WTC11 (cell line): ENCODE measurements at places on chromosomes 2 and 18.

GRCh38 chr18:10689236-10690034 lies 163.6 kb downstream of the NAPG start:
- no peak for DNase-seq

DNA sequence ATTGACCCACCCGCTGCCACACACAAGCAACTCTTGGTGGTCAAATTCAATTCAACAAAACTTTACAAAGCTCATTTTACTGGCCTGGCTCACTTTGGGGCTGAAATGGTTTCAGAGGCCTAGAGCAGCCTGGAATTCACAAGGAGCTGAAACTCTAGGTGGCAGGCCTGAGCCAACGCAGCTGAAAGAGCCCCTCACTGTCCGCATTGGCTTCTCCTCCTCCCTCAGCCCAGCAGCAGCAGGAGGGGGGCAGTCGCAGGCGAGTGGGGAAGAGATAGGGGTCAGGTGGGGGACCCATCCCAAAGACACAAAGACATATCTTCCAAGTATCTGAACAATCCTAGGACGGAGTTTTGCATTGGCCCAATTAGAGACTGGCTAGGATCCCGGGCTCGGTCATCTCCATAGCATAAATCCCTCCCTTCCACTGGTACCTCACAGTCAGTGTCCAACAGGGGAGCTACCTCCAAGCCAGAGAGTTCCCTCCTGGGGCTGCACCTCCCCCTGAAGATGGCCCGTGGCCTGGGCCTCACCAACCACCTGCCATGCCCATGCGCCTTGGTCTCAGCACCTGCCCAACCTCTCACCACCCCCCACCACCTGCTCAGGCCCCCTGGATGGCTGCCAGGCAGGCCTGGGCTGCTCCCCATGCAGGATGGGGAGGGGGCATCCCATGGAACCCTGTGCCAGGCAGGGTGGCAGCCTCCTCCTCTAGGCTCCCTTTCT lies 113.4 kb downstream of the ZBTB7C start:
- peak; percentile 66 for DNase-seq

DNA sequence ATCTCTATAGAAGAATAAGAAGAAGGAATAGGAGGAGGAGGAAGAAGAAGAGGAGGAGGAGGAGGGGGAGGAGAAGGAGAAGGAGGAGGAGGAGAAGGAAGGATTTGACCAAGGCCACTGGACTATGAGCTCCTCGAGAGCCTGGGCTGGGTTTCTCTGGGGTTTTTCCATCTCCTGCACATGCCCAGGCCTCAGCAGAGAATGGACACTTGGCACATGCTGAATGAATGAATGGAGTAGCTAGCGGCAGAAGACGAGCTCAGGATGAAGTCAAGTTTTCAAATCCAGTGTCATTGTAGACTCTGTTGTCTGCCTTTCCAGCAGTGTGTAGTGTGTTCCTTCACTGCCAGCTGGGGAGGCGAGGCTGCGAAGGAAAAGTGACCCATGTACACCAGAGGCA lies 2.2 kb downstream of the MYO7B start:
- DNase-seq = no peak

DNA sequence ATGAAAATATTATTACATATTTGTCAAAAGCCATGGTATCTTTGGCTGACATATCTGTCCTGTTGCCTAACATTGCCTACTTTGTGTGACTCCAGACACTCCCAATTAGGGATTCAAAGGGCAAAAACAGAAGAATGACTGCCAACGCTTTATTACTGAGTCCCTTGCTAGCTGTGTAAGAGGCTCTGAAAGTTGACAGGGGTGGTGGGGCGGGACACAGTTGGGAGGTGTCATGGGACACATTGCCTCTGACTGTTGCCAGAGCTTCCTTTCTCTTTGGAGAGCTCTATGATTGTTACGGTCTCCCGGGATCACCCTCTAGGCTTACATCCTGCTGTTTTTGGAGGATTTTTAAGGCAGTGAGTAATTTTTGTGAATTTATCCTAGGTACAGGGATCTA lies 249.6 kb upstream of the ACVR2A start:
- DNase-seq = no peak

DNA sequence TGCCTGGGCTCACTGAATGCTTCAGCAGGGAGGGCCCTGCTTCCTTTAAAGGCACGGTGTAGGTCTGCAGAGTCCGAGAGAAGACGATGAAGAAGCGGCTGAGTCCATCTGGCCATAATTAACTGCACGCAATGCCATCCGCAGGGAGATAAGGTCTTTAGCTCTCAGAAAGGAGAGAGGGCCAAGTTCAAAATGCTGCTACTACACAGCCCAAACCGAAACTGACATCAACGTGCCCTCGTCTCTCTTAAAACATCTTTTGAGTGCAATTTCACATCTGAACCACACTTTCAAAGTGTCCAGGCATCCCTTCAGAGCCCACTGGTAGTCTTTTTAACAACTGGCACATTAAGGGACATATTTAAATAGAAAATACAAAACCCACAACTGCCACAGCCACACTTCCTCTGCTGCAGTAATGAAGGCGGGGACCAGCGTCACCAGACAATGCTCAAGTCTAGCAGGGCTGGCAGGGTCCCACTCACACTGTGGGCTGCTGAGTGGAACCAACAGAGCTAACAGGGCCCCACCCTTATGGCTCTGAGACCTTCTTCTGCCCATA lies 35.8 kb downstream of the ST3GAL5 start:
- DNase-seq = no peak
